Stimulated activated naive CD4-positive, alpha-beta T cell (primary cell): ENCODE measurements at places on chromosomes 13 and 19.

DNA sequence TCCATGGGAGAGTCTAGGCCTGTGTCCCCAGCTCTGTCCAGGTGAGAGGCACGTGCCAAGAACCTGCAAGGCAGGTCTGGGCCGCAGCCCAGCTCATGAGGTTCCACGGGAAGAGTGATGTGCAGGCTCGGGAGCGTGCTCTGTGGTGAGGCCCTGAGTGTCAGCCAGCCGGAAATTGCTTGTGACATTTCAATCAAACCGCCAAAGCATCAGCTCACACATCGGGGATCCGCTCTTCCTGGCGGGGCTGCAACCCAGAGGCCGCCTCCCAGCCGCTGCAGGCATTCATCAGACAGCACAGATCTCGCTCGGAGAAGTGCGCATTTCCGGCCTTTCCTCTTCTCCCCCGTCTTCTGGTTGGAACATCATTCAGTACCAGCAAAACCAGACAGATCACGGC lies 109.3 kb downstream of the KDM4B start:
- DNase-seq: no peak

DNA sequence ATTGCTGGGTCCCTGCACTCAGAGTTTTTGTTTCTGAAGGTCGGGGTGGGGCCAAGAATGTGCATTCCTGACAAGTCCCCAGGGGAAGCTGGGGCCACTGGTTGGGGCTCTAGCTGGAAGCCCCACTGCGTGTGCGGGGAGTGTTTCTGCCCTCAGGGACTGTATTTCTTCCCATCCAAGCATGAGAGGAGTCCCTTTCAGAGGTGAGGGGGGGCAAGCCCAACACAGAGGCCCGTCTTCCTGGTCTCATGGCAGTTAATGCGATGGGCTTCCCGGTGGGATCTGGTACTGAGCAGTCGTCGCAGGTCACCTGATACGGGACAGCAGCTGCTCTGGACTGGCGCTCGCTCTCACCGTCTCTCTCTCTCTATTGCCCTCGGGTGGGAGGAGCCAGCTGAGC lies 50.4 kb downstream of the GPR12 start:
- DNase-seq: no peak

DNA sequence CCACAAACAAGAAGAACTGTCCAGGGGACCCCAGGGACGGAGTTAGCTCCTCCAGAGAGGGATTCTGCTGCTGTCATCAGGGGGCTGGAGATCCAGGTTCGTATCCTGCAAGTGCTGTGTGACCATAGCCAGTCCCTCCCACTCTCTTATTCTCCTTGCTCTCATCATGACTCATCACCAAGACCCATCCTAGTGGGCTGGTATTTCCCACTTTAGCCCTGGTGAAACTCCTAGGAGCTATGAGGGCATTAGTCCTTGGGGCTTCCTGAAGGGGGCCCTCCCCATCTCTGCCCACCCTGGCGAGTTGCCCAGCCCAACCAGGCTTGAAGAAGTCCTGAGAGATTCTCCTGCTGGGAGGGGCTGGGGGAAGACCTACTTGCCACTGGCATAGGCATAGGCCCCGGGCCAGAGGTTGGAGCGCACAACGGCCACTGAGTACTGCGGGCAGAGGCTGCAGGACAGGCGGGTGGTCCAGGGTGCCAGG lies 7.5 kb upstream of the DMWD start:
- DNase-seq: no peak

- DNase-seq: no peak
Measured at GRCh38 chr13:22880741-22881720, 299.7 kb upstream of the SGCG start.

GRCh38 chr13:89486065-89486464 lies 1814.9 kb downstream of the SLITRK5 start:
- DNase-seq: no peak

GRCh38 chr19:51480590-51480989 lies 2.3 kb downstream of the CEACAM18 start:
- no peak for DNase-seq
